Mesendoderm (in vitro differentiated cells): ENCODE measurements at places on chromosomes 1 and 21.
A peak's percentile ranks its signal among the peaks of the same experiment; 100 is the strongest.

DNA sequence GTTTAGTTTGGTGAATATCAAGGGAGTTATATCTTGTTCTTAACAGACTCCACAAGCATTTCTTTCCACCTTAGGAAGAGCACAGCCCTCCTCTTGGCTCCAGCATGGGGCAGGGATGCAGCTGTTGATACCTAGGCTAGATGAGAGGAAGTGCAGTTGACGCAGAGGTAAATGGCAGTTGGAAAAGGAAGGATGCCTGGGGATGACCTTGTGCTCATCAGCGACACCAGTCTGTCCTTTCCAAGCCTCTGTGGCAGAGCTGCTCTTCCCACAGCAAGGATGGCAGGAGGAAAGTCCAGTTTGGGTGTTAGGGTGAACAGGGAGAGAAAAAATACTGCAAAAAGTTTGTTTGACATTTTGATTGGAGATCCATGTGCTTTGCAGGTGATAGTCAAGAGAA lies 6.2 kb downstream of the PROX1 start:
- no peak for DNase-seq

- peak; percentile 76 for DNase-seq
Observed at GRCh38 chr1:63917571-63918417, 144.0 kb downstream of the ROR1 start.

DNA sequence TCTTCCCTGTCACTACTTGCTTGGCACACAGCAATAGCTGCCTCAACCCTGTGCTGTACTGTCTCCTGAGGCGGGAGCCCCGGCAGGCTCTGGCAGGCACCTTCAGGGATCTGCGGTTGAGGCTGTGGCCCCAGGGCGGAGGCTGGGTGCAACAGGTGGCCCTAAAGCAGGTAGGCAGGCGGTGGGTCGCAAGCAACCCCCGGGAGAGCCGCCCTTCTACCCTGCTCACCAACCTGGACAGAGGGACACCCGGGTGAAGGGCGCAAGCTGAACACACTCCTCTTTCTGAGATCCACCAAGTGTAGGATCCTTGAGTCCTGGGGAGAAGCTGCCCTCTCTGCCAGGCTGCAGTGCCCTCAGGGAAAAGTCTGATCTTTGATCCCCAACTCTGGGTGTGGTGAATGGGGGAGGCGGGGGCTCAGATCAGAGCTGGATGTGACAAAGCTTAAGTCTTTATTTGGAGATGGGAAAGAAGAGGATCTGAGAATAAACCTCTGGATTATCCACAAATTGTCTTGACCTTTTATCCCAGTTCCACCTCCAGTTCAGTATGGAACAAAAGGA lies 1.2 kb downstream of the RXFP4 start:
- DNase-seq, result no peak

DNA sequence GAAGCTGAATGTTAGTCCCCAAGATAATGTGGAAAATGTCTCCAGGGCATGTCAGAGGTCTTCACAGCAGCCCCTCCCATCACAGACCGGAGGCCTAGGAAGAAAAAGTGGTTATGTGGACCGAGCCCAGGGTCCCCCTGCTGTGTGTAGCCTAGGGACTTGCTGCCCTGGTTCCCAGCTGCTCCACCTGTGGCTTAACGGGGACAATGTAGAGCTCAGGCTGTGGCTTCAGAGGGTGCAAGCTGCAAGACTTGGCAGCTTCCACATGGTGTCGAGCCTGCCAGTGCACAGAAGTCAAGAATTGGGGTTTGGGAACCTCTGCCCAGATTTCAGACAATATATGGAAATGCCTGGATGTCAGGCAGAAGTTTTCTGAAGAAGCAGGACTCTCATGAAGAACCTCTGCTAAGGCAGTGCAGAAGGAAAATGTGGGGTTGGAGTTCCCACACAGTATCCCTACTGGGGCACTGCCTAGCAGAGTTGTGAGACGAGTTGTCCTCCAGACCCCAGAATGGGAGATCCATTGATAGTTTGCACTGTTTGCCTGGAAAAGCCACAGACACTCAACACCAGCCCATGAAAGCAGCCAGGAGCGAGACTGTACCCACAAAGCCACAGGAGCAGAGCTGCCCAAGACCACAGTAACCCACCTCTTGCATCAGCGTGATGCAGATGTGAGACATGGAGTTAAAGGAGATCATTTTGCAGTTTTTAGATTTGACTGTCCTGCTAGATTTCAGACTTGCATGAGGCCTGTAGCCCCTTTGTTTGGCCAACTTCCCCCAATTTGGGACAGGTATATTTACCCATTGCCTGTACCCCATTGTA lies 204.9 kb downstream of the MRPL39 start:
- DNase-seq, result no peak

DNA sequence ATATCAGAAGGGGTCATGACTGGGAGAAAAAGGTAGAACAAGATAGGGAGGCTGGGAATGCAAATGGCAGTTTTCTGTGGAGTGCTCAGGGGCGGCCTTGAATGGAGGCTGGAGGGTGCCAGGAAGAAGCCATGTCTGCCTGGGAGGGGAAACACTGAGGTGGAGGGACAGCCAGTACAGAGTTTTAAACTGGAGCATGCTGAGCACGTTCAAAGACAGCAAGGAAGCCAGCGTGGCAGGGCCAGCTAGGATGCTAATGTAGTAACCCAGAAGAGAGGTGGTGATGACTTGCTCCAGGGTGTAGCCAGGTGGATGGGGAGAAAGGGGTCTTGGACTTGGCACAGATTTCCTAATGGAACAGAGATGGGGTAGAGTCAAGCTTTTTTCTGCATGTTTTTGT lies 445.8 kb upstream of the VAMP3 start:
- DNase-seq, result no peak

GRCh38 chr1:35808450-35809113 lies 766 bp downstream of the AGO4 start:
- DNase-seq, result peak; percentile 50

DNA sequence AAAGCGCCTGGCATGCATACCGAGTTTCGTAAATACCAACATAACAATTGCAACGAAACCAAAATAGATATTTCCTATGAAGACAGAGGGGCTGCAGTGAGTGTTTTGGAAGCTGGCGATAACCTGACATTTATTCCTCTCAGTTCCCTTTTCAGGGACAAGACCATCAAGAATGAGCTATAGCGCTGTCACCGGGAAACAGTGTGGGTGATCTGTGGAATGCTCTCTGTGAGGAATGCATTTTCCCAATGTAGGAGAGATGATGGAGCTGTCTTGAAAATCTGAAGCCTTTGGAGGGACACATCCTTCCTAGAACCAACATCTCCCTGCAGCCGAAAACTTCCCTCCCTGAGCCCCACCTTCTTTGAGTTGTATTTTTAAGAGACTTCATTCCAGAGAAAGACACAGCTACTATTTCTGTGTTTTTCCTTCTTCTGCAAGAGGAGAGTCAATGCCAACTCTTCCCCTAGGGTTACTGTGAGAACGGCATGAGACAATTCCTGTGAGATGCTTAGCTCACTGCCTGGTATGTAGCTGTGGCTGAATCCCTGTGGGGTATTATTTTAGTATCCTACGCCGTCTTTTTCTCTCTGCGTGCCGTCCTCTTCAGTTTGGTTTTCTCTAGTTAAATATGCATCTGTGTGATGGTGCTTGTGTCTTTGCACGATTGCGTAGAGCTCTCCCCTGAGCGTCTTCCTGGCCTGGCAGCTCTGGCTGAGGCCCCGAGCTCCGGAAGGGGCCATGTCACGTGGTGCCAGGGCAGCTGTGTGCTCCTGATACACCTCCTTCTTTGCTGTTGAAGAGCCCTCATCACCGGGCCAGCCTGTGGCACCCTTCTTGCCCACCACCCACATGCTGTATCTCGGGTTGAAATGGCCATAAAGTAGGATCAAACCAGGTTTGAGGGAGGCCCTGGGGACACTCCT lies 45.2 kb downstream of the AJAP1 start:
- no peak for DNase-seq

DNA sequence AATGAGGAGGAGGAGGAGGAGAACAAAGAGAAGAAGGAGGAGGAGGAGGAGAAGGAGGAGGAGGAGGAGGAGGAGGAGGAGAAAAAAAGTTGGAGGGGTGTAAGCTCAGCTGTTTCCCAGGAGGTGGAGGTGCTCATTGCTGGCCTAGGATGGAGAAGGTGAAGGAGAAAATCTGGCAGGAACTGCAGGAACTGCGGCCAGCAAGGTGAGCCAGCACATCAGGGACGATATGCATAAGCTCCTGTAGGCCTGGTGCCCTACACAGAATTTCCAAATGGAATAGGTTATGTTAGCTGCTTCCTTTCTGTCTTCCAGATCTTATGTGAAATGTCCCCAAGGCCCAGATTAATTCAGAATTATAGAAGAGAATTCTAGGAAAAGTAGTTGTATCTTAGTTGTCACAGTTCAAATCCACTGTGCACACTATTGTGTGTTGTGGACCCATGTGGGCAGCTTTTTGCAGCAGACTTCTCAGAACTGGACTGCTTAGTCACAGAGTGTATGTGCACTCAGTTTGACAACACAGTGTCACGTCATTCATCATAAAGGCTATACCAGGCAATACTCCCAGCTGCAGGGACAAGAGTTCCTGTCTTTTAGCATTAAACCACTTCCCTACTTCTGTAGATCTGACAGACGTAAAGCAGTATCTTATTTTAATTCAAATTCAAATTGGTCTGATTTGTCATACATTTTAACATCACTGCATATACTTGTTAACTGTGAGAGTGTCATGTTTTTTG lies 303.7 kb downstream of the HLX start:
- DNase-seq, result no peak

GRCh38 chr1:247440001-247440620 lies 17.8 kb downstream of the OR2B11 start:
- no peak for DNase-seq

GRCh38 chr1:44239331-44239960 lies 26.2 kb downstream of the DMAP1 start:
- DNase-seq, result peak; percentile 75

DNA sequence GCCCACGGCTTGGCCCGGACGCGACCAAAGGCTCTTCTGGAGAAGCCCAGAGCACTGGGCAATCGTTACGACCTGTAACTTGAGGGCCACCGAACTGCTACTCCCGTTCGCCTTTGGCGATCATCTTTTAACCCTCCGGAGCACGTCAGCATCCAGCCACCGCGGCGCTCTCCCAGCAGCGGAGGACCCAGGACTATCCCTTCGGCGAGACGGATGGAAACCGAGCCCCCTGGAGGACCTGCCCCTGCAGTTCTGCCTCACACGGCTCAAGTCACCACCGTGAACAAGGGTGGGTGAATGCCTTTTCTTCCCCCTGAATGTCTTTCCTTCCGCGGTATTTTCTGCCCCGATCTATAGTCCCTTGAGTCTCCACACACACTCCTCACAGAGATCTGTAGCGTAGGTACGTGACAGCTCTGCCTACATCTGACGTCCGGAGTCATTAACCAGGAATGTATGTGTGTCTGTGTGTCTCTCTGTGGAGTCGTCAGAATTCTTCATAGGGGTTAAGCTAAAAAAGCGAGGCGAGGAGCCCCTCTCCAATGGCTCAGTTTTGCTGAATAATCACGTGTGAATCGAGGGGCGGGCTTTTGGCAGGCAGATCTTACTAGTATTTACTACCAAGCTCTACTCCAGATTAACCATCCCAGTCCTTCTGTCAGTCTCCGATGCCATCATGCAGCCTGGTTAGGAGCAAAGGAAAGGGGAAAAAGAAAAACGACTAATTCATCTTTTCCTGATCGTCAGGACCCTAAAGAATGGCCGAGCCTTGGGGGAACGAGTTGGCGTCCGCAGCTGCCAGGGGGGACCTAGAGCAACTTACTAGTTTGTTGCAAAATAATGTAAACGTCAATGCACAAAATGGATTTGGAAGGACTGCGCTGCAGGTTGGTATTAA lies at the start of gene CDKN2C:
TSS of gene CDKN2C (plus strand) at position 635 of the 898 bp plus-strand sequence. CDS start at position 759, 124 bp downstream.
- DNase-seq, result peak; percentile 68

GRCh38 chr1:115530407-115530806 lies 111.4 kb upstream of the VANGL1 start:
- no peak for DNase-seq

- no peak for DNase-seq
Observed at GRCh38 chr1:217528271-217528670, 102.6 kb downstream of the GPATCH2 start.

- peak; percentile 51 for DNase-seq
Observed at GRCh38 chr1:167645140-167645541, 15.1 kb downstream of the RCSD1 start.

DNA sequence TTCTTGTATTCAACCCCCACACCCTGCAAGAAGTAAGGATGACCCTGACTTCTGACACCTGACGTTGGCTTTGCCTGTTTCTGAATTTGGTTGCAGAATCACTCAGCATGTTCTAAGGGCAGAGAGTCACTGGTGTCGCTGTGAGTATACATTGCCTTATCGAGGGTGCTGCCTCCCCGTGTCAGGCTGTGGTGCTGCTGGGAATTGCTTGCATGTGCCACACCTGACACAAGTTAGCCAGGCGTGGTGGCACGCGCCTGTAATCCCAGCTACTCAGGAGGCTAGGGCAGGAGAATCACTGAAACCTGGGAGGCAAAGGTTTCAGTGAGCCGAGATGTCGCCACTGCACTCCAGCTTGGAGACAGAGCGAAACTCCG lies 45.9 kb downstream of the WDR4 start:
- DNase-seq, result peak; percentile 82

DNA sequence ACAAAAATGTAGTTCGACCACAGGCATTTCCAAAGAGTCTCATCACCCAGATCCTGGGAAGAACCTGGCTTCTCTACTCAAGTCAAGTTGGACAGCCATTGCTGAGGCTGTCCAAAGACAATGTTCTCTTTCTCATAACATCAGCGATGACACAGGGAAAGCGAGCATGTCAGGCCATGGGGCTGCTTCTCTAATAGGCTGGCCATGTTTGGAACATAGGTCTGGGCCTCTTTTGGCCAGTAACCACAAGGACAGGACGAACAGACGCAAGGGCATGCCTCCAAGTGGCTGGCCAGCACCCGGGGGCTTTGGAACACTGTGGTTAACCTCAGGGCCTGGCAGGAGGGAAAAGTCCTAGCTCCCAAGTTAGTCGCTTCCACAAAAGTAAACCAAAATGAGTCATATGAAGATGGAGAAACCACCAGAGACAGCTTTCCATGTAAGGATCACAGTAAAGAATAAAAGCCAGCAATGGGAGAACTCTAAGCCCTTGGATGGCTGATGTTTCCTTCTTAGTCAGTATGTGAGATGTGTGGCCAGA lies 80.6 kb upstream of the SLC44A3 start:
- DNase-seq, result no peak

DNA sequence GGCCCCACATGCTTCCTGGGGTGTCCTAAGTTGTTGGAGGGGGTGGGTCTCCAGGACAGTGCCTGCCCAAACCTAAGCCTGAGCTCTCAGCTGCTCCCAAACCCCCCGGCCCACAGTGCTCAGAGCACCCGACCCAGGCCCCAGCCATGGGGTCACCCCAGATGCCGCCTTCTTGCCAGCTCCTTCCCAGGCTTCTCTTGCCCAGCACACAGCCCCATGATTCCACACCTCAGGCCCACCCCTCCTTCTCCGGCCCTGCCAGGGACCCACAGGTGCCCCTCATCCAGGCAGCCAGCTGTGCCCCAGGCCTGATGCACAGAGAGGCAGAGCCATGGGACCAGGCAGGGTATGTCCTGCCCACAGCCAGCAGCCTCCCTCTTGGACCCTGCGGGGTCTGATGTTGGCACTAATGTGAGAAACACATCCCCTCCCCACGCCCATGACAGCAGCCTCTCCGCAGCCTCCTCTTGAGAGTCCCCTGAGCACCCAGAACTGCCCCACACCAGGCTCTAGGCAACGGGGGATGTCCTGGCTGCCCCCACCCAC lies 4.9 kb downstream of the WNT9A start:
- DNase-seq, result no peak

- DNase-seq, result peak; percentile 87
Observed at GRCh38 chr1:174114788-174115448, 44.4 kb upstream of the RABGAP1L start.
